Bronchus fibroblast of lung (primary cell): ENCODE measurements at places on chromosomes 5 and 9. TPM values are rescaled to one million over a fixed set of nuclear protein-coding genes. Genes with fewer than 3 reads are reported as not detected.

The ANKRD34B gene
- not detected in 2 replicates for total RNA-seq

The PCDHGA3 gene
- total RNA-seq: 0.15 and 0.34 TPM in 2 replicates

The GPX3 gene
- total RNA-seq: 2.4 and 2.7 TPM in 2 replicates

The SPATA31D4 gene
- total RNA-seq: not detected in 2 replicates

The FBP1 gene
- not detected in 2 replicates for total RNA-seq

The CCDC192 gene
- total RNA-seq: not detected in 2 replicates

The UGT3A2 gene
- not detected in 2 replicates for total RNA-seq
